ENCODE measurements at places on chromosomes 1 and 21.

- DNase-seq: no peak
These were observed 99.1 kb upstream of the ZNF644 start for GRCh38 chr1:91120936-91121335.

DNA sequence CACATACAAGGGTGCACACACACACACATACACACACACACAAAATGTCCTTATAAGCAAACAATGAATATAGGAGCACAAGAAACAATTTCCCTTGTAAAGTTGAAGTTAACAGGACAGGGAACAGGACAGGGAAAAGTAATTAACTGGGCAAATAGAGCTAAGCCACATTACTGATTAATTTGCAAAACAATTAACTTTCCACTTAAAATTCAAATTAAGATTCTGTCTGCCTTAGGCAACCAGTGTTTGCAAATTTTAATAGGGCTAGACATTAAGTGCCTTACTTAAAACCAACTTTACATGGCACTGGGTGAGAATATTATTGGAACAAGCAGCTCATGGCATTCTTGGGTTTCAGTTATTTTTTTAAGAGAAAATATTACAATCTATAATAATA, 6.8 kb upstream of the CLDN8 start:
- DNase-seq: no peak

DNA sequence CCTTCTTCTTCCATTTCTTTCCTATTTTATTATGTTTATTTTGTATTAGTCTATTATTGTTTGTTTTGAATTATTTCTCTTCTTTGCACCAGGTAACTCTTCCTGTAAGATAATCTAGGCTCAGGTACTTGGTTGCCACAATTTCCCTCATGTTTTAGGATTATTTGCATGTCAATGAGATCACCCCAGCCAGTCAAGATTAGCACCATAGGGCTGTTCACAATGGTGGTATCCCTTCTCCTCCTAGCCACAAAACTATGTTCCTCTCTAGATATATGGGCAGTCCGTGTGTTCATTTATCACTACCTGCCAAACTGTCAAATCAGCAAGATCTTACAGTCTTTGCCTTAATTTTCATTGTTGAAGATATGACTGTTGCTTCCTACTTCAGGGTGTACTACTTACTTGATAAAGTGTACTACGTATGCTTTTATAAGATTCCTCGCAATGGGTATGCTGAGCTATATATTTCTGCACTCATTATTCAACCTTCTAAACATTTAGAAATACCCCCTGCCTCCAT, 1536.2 kb downstream of the PLA2G4A start:
- no peak for DNase-seq

DNA sequence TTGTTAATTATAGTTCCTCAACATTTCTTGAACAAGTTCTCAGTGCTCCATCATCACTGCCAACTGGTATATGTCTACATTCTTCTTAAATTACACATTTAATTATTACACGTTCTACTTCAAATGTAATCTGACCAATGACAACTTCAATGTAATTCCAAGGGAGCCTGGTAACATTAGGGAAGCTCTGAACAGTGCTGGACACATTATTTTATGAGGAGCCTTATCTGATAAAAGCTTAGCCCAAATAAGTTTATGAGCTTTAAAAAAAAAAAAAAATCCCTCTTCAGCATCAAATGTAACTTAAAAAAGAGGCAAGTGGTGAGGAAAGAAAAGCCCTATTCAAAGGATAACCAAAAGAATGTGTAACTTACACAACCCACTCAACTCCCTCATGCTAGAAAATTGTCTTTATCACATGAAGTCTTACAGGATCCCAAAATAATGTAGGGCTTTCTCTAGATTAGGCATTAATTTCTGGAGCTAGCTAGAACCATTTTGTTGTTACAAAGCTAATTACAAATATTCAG, 35.2 kb upstream of the ABCA4 start:
- DNase-seq: no peak
